Activated B cell treated with CpG ODN at 0.5 μM for 24 hours (primary cell): ENCODE measurements at places on chromosomes 3 and 15. TPM values are rescaled to one million over a fixed set of nuclear protein-coding genes. Genes with fewer than 3 reads are reported as not detected.

FHIT gene
- 3.8 and 5.5 TPM in 2 replicates for total RNA-seq

GRCh38 chr3:183188895-183189462, 26.4 kb upstream of the LAMP3 start:
- DNase-seq, result no peak

CFAP100 gene
- not detected in 2 replicates for total RNA-seq

- no peak for DNase-seq
Measured at GRCh38 chr3:63228677-63229076, 49.4 kb upstream of the SYNPR start.

ANKUB1 gene
- total RNA-seq, result not detected in 2 replicates

- no peak for DNase-seq
Measured at GRCh38 chr15:44661576-44661975, 1.9 kb downstream of the SPG11 start.

GRCh38 chr3:98109807-98110549, 20.5 kb upstream of the OR5H1 start:
- no peak for DNase-seq

GRCh38 chr3:67311440-67311839, 313.3 kb downstream of the KBTBD8 start:
- no peak for DNase-seq

DNA sequence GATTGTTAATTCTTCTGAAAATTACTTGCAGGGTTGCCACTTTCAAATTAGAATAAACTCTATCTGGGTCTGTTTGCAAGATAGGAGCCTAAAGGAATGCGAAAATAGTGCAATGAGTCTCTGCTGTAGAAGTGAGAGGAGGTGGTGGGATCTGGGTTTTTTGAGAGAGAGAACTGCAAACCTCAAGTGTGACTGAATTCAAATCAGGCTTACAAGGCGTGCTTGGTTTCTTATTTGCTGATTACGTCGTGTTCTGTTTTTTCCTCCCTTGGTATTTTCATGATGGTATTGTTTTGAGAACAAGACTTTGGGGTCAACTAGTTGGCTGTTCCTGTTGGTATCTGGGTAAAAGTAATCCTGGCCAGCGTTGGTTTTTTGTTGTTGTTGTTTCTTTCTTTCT, 490.9 kb upstream of the CFAP20DC start:
- no peak for DNase-seq

DNA sequence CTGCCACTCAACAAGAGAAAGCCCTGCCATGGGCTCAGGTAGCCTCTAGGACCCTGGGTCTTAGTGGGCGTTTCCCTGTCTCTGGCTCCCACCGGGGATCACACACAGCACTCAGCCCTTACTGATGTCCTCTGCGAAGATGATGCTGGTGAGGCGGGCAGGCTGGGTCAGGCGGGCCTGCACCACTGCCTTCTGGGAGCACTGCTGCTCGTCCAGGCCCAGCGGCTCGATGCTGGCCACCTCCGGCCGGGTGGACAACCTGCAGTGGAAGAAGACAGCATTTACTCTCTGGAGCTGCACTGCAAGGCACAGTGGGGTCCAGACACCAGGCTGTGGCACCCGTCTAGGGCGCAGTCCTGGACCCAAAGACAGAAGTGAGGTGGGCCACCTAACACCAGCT, 20.5 kb downstream of the NUP210 start:
- no peak for DNase-seq

- no peak for DNase-seq
Measured at GRCh38 chr3:108486941-108487340, 23.5 kb downstream of the MYH15 start.

DNA sequence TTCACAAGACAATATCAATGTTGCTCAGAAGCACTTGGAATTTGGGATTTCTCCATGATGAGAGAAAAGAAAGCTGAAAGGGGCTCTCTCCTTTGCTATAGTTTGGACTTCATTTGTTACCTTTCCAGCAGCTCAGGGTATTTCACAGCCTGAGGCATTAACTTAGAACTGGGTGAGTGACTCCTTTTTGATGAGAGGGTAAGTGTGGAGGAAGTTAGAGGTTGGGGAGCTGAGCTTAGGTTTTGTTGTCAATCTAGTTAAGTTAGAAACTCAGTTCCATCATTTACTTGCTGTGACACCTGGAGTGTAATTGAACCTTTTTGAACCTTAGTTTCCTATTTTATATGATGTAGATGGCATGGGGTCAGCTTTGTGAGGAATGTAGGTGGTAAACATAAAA, 359.1 kb downstream of the PDCD6IP start:
- DNase-seq, result no peak

- no peak for DNase-seq
Measured at GRCh38 chr15:26868029-26868685, 1.3 kb downstream of the GABRA5 start.

- DNase-seq, result no peak
Measured at GRCh38 chr3:143652118-143652517, 196.2 kb downstream of the SLC9A9 start.

GRCh38 chr15:49860101-49860500, 239.3 kb downstream of the DTWD1 start:
- no peak for DNase-seq

- DNase-seq, result no peak
Measured at GRCh38 chr3:54426381-54426780, 304.0 kb downstream of the CACNA2D3 start.

CD200R1 gene
- total RNA-seq, result 3.3 and 4.1 TPM in 2 replicates

- no peak for DNase-seq
Measured at GRCh38 chr15:63495343-63495742, 9.1 kb upstream of the USP3 start.

FETUB gene
- not detected in 2 replicates for total RNA-seq

CD200 gene
- total RNA-seq, result 19.0 and 19.4 TPM in 2 replicates

GRCh38 chr3:177385186-177385585, 187.9 kb upstream of the TBL1XR1 start:
- no peak for DNase-seq

B3GALNT1 gene
- total RNA-seq, result 4.6 and 8.5 TPM in 2 replicates

DNA sequence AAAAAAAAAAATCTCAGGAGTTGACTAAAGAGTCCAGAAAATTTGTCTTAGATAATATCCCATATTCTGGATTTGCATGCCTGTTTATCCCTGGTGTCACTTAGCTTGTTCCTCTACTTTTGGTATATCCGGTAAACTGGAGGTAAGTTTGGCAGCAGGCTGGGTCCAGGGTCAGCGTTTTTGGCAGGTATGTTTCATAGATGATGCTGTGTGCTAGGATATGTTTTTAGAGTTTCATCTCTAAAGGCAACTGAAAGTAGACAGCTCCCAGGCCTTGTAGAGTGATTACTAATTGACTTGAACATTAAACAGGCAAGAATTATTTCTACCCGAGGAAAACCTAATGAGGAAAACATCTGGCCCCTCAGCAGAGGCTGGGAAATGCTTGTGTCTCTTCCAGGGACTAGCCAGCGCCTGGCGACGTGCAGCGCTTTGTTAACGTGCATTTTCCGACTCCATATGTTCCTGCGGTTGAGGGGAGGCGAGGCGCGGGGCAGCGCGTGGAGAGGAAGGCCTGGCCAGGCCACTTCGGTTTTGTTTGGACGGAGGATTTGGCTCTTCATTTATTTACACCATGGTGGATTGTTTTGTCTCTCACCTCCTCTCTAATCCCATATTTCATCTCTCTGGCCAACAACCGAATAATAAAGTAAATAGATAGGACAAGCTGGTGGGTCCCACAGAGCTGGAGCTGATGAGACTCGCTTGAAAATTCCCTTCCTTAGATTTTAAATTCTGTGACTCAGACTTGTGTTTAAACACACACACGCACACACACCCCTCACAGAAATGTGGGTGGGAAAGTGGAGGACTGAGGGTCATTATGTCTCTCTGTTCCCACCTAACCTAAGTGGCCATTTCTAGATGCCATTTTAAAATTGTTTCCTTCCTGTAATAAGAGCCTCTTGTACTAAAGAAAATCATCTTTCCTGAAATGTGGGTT, 65.3 kb downstream of the ASB7 start:
- no peak for DNase-seq
